ENCODE measurements at places on chromosomes 12 and 14.

DNA sequence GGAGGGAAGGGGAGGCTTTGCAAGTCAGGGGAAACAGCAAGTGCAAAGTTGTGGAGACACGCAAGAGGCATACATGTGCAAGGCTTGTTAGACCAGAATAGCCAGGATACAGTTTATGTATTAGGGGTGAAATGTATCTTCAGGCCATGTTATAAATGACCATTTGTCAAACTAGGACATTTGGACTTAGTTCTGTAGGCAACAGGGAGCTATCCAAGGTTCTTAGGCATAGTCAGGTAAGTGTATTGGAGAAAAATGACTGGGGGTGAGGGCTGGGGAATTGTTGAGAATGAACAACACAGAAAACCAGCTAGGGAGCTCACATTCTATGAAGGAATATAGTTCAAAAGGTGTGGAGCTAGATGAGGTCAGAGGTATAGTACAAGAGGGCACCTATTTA is 42.5 kb downstream of the TPH2 start:
- DNase-seq = no peak

DNA sequence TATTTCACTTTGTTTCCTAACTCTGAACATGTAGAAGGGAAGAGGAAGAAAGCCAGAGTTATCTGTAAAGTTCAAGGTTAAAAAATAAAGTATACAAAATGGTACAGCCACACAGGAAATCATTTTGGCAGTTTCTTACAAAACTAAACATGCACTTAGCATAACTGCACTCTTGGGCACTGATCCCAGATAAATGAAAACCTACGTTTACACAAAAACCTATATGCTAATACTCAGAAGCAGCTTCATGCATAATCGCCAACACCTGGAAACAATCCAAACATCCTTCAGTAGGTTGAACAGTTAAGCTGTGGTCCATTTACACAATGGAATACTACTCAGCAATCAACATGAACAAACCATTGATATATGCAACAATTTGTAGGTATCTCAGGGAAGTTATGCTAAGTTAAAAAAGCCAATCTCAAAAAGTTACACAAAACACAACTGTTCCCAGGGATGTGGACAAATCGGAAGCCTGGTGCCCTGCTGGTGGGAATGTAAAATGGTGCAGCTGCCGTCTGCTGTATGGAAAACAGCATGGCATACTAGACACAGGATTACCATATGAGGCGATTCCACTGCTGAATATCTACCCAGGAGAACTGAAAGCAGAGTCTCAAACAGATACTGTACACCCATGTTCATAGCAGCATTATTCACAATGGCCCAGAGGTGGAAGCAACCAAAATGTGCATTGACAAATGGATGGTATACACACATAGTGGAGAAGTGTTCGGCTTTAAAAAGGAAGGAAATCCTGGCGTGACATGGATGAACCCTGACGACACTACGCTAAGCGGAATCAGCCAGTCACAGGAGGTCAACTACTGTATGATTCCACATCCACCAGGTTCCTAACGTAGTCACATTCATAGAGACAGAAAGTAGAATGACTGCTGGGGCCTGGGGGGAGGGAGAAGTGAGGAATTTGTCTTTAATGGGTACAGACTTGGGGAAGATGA is 37.7 kb downstream of the NRDE2 start:
- no peak for DNase-seq

- DNase-seq = no peak
Observed at GRCh38 chr14:77200406-77200985, 18.9 kb downstream of the TMEM63C start.

DNA sequence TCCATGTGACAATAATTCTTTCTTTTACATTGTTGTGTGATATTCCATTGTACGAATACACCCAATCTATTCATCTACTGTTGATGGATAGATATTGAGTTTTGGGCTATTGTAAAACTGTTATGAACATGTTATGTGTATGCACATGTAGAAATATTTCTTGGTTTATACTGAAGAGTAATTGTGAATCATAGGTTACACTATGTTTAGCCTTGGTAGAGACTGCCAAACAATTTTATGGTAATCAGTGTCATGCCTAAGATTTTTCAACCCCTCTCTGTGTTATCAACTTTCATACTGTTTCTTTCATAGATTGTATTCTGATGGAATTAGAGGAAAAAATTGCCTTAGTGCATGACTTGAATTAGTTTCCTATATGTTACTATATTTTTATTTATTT is 39.5 kb downstream of the FRMD6 start:
- DNase-seq = no peak

DNA sequence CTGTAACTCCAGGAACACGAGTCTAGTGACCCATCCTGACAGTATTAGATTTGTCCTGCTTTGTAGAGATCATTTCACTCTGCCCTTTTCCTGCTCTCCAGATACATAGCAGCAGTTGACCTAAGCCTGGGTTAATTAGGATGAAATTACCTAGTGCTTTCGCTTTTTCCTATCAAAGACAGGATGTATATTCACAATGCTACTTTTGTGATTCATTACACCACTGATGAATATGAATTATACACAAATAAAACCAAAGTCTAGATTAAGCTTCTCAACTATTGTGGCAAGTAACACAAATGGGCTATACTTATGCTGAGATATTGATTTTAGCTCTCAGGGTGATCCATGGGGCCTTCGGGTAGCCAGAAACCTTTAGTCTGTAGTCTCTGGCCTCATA is 17.9 kb downstream of the CERS5 start:
- DNase-seq = no peak

- DNase-seq = no peak
Observed at GRCh38 chr12:25427337-25428249, 125.5 kb downstream of the LMNTD1 start.

GRCh38 chr12:26599096-26599695 is 233.8 kb downstream of the ITPR2 start:
- no peak for DNase-seq

GRCh38 chr14:74682169-74682952 is 30.5 kb downstream of the AREL1 start:
- DNase-seq = no peak

DNA sequence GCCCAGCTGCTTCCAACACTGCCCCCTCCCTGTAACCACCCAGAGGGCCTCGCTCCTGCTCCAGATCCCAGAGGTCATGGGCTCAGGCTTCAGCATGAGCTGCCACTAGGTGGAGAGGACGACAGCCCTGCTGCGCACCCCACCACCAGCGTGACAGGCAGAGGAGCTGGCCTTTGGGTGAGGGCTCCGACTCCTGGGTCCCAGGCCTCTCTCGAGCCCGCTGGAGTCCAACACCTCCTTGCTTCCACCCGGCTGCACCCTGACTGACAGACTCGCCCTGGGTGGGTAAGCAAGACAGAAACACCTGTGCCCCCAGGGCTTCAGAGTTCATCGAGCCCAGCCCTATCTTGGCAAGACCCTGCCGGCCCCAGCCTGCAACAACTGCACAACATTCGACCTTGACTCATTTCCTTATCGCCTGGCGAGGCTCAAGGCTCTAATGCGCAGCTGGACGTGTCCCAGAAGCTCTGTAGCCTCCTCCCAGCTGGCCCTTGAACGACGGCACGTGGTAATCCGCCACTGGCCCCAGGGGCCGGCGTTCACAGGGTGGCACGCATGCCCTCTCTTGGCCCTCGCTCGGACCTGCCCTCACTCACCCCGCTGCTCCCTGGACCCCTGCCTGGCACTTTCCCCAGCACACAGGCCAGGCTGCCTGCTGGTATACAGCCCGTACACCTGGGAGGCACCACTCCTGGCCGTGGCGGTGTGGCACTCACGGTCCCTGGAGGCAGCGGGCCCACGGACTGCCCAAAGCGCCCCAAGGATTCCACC is 28.0 kb downstream of the VPS37B start:
- no peak for DNase-seq

GRCh38 chr12:90543841-90544240 is 411.1 kb downstream of the CCER1 start:
- no peak for DNase-seq

DNA sequence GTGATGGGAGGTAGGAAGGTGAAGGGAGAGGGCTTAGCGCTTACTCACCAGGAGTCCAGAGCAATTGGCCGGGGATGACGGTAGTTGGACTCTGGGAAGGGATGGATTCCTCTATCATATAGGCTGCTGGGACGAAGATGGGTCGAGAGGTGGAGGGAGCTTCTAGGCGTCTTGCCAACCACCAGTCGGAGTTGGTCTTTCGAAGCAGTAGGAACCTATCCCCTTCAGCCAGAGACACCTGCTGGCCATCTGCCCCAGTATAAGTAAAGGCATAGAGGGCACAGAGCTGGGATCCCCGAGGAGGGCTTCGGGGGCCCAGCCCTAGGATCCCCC is 657 bp downstream of the ARHGAP9 start:
- no peak for DNase-seq

GRCh38 chr14:104397956-104398355 is 181.6 kb upstream of the C14orf180 start:
- DNase-seq = no peak

DNA sequence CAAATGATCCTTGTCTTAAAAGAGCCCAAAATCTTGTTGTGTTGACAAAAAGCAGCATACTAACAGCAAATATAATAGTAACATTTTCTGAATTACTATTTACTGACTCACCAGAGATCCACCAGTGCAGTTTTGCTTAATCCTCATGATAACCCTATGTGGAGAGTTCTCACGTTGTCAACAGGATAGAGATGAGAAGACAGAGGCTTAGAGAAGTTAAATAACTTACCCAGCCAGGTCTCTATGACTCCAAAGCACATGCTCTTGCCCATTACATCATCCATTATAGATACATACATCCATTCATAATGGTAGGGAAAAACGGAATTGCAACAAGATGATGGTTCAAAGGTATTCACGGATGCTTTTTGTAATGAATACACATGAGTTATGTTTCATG is 111.9 kb downstream of the PAX9 start:
- no peak for DNase-seq

GRCh38 chr14:91223028-91223783 is 21.3 kb downstream of the GPR68 start:
- no peak for DNase-seq

- no peak for DNase-seq
Observed at GRCh38 chr14:93857081-93857480, 68.8 kb upstream of the PRIMA1 start.

DNA sequence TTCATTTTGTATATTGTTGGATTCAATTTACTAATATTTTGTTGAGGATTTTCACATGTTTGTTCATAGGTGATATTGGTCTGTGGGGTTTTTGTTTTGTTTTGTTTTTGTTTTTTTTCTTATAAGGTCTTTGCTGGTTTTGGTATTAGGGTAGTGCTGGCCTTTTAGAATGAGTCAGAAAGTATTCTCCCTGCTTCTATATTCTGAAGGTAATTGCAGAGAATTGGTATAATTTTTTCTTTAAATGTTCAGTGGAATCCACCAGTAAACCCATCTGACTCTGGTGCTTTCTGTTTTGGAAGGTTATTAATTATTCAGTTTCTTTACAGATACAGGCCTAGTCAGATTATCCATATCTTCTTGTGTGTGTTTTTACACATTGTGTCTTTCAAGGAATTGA is 8.9 kb downstream of the TOGARAM1 start:
- DNase-seq = no peak

- DNase-seq = no peak
Observed at GRCh38 chr12:28876196-28876798, 272.8 kb upstream of the FAR2 start.

DNA sequence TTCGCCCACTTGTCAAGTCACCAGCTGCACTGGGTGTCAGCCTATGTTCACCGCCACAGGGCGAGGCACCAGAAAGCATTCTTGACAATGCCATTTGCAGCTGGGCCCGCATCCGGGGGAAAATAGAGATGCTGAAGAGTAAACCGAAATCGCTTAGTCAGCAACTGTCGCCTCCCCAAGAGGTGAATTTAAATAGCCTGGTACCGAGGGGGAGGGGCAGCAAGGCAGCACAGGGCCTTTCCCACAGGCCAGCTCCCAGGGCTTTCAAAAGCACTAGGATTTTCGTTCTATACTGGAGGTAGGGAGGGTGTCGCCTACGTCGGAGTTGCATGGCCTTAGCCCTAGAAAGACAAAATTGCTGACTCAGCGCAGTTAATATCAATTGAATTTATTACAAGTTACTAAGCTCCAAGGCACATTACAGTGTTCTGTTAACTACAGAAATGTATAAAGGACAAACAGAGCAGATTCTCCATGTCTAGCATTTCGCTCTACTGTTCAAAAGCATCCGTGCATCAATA is 4.3 kb downstream of the IRF2BPL start:
- DNase-seq = no peak

- no peak for DNase-seq
Observed at GRCh38 chr12:2177751-2178150, 125.0 kb downstream of the CACNA1C start.

DNA sequence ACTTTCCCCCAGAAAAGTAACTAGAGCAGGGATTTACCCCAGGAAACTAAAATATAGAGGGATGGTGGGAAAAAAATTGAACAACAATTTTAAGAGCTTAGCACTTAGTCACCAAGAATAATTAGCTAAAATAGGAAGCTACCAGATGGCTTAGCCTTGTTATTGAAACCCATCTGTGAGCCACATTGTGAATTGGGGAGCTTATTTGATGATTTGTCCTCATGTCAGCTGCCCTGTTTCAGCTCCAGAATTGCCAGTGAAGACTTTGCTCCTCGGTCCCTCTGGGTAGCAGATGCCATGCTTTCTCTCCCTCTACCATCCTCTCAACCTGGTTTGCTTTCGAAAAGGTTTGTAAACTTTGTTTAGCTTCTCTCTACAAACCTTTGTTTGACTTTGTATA is 67.7 kb upstream of the PTHLH start:
- no peak for DNase-seq

DNA sequence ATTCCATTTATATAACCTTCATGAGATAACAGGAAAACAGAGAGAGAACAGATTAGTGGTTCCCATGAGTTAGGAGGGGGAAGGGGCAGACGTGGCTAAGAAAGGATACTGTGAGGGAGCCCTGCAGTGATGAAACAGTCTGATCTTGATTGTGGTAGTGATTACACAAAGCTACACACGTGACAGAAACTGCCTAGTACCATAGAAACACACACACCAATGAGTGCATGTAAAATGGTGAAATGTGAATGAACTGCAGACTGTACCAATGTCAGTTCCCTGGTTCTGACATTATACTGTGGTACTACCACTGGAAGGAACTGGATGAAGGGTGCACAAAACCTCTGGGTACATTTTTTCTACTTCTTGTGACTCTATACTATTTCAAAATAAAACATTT is 36.9 kb downstream of the NRDE2 start:
- no peak for DNase-seq

DNA sequence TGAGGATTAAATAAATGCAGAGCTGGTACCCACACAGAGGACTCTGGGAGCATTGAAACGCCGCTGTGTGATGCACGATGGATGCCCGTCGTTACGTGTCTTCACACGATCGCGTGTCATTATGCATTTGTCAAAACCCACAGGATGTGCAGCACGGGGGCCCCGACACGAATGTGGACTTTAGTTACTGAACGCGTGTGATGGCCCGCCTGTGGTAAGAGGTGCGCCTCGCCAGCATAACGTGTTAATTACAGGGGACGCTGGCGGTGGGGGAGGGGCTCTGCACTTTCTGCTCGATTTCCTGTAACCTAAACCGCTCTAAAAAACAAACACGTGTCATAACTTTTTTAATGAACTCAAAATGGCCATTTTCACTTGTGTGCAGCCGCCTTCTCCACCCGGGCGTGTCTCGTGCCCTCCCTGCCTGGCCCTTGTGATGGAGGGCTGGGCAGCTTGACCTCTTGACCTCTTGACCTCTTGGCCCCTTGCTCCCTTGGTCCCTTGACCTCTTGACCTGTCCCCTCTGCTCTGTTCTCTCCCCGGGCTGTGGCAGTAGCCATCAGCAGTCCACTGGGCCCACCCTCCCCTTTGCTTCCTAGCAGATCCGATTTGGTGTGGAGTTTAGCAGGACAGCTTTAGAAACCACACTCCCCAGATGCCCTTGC is 33.7 kb upstream of the GALNT9 start:
- no peak for DNase-seq

- no peak for DNase-seq
Observed at GRCh38 chr12:24172031-24172772, 222.7 kb upstream of the SOX5 start.
